Foreskin fibroblast (primary cell): ENCODE measurements at places on chromosomes 6 and 20.

- DNase-seq, result no peak
Measured at GRCh38 chr20:4109307-4109940, 94.1 kb upstream of the RNF24 start.

DNA sequence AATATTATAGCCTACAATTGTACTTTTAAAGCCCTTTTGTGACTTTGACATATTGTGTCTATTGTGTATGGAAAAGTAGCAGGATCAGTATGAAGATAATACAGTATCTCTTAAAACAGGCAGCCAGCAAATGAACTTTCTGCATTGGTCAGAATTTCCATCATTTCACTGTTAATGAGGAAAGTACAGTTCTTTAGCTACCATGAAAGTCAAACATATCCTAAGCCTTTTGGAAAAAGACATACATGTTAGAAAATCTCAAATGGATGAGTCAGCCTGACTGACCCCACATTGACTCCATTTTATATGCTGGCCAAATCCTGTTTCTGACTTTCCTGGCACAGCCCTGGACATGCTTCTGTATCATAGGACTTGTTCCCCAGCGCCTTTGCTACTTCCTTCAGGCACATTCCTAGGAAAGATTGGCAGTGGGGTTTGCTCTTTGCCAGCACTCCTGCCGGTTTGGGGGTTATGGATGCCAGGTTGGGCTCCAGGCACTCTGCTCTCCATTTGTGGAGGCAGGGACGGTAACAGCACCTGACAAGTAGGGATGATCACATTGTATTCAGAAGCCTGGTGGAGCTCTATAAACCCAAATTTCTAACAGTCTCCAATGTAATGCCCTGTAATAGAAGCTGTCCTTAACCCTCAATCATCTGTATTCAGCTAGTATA, 43.7 kb downstream of the TOP1 start:
- peak; percentile 80 for DNase-seq

DNA sequence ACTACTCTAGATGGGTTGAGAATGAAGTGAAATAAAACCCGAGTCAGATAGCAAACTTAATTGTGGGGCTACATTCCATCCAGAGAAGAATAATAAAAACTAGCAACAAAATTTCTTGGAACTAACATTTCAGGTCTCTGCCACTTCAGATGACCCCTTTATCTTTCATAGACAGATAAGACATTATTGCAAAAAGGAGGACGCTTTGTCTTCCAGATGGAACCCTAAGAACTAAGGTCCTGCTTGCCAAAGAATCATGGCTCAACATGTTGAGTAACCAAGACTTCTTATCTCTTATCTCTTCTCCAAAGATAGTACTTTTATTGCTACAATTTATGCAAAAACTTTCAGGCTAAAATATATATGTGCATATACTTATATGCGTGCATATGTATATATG, 221.1 kb upstream of the PREP start:
- no peak for DNase-seq

DNA sequence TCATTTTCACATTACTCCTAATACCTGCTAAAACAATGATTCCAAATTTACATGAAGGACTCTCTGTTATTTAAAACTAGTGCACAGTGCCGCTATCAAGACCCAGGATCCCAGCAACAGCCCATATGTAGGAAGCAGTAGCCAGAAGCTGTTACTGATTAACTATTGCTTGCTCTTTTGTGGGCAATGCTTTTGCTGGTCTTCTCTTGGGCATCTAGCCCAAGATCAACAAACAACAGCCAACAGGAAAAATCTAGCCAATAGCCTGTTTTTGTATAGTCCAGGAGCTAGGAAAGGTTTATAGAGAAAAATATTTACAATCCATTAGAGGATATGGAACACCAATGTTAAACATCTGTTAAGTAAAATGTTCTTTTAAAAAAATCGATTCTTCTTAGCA, 22.1 kb upstream of the TENT5A start:
- peak; percentile 46 for DNase-seq

GRCh38 chr6:12047304-12047703, 35.2 kb downstream of the HIVEP1 start:
- no peak for DNase-seq

DNA sequence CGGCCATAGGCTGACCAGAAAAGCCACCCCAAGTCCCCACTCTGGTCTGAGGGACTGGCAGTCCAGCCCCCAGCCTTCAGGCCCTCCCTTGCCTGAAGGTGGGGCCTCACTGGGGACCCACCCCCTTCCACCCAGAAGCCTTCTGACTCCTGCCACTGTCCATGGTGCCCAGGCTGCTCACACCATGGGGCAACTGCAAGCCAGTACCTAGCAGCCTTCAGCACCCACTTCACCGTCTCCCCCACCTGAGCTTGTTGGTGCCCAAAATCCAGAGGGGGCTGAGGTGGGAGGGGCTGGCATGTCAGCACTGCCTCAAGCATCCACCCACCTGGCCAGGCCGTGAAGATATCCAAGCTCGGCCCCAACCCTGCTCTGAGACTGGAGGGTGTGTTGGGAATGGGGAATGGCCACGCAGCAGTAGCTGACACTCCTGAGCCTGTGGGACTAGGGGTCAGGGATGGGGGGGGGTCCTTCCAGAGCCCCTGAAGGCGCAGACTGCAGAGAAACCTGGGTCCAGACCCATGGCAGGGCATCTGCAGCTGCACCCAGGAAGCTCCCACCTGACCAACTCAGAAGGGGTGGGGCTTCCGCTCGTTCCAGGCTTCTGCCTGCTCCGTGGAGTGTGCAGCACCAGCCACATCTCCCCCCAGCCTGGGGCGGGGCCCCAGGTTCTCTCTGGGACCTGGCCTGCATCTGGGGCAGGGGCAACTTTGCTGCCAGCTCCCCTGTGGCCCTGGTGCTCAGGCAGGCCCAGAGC, 942.1 kb upstream of the EPHA7 start:
- no peak for DNase-seq

DNA sequence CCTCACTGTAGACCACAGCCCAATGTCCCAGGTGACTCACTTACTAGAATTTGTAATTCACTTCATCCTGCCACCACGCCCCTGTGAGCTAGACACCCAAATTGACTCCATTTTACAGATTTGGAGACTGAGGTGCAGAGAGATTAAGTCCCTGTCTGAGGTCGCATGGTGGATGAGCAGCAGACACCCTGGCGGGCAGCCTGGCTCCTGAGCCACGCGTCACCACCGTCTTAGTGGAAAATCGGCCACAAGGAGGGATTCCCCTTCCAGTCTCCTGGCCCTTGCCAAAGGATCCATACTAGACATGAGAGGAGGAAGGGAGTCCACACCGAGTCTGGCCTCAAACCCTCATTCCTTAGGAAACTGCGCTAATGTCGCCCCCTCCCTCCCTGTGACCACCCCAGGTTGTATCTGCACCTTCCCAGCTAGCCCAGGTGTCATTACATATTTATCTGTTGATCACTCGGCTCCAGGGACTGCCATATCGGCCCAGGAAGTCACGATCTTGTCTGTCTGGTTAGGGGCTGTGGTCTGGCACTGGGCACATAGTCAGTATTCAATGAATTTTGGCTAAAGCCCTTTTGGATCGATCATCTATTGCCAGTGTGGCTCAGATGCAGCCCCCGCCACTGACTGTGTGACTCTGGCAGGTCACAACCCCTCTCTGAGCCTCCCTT, 25.7 kb upstream of the PTGIS start:
- DNase-seq, result no peak

- no peak for DNase-seq
Measured at GRCh38 chr20:31948008-31948407, 3.8 kb downstream of the PDRG1 start.

GRCh38 chr6:14029605-14030004, 88.0 kb upstream of the CD83 start:
- DNase-seq, result no peak

- no peak for DNase-seq
Measured at GRCh38 chr6:15044146-15044882, 201.6 kb upstream of the JARID2 start.

DNA sequence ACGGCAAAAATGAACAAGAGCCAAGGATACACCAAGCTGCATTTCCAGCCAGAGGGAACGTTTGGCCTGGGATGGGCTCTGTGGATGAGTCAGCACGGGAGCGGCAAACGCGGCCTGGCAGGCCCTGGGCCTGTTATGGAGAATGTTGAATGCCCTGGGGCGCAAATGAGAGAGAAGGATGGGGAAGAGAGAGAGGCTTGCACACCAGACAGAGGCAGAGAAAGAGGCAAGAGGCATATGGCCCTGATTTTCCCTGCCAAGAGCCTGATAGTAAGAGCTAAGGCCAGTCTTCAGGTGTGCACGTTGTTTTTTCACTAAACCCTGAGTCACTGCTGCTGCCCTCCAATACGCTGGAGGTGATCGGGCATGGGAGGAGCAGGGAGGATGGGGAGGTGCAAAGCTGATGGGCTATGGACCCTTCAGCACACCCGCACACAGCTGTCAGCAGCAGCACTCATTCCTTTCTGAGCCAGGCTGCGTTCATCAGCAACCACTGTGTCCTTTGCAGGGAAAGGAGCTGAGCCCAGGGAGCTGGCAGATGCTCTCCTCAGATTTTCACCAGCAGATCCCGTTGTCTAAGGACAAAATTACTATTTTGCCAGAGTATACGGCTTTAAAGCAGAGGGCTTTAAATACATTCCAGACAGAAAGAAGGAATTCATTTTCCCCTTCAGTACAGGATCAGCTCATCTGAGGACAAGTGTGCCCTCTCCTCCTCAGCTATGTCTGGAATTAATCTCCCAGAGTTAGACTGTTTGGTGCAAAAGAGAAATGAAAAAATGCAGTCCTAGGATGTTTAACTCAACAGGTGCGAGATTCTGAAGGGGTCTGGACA, 61.7 kb upstream of the SLC22A23 start:
- DNase-seq, result peak; percentile 97

DNA sequence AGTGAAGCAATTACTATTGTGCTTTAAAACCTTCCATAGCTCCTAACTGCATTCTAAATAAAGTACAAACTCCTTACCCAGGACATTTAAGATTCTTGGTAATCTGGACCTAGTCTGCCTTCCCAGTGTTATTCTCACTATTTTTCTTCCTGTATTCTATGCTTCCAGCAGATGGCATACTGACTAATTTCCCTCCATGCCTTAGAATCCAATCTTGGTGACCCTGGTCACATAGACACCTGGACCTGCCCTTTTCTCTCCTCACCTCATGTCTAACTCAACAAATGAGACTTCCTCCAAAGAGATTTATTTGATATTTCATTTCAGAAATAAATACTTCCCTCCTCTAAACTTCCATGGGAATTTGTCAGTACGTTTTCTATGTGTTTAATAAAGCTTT, 25.8 kb downstream of the ROS1 start:
- DNase-seq, result no peak

- DNase-seq, result peak; percentile 72
Measured at GRCh38 chr6:27296106-27296783, 15.8 kb downstream of the POM121L2 start.

GRCh38 chr20:37279820-37280219, 9.6 kb upstream of the MANBAL start:
- DNase-seq, result no peak

DNA sequence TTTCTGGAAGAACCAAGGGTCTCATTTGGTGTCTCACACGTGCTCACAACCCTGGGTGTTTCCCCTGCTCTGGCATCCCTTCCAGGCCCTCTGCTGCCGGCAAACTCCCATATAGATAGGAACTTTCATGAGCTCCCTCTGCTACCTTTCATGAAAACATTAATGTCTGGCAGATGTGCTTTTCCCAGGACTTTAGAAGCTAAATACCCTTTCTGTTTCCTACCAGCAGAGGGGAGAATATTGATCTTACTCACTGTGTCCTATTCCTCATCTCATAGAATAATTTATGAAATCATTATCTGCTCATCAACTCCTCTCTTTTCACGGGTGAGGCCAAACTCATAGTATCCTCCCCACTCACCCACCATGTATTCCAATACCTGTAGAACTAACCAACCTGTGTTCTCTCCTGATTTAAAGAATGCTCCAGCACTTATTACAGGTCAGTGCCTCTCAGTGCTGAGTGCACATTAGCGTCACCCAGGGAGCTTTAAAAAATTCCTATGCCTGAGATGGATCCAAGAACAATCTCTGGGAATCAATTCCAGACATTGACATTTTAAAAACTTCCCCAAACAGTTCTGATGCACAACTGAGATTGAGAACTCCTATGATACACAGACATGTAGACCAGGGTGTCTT, 298.5 kb upstream of the JAG1 start:
- DNase-seq, result no peak

DNA sequence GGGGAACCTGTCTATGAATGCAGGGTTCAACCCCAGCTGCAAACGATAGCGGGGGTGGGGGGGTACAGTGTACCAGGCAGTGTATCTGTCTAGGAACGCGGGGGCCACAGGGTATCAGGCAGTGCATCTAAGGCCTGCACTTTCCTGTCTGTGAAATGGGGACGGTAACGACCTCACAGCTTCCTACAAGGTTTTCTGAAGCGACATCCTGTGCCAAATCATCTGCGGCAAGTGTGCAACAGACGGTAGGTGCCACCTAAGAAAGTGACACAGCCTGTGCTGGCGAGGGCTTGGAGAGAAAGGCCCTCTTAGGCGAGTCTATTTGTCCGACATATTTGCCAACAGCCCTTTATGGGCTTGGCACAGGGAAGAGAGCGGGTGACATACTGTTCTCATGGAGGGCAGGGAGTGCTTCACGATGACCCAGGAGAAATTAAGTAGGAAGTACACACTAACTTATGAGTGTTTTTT, 3.8 kb downstream of the DIDO1 start:
- DNase-seq, result no peak

- no peak for DNase-seq
Measured at GRCh38 chr6:124984668-124985338, 22.6 kb downstream of the RNF217 start.

DNA sequence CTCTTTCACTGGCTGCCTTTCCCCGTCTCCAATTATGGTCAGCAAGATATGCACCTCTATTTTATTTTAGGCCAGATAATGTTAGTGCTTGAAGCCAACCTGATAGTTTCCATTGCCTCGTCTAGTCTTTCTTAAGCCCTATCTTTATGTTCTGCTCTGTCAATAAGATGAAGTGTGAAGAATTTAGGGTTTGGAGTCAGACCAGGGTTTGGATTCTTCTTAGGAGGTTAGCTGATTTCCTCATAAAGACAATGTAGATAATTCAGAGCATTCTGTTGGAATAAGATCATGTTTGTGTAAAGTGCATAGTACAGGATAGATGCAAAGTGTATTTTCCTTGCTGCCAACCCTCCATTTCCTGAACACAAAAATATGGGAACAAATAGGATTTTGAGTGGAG, 43.8 kb downstream of the PKIB start:
- DNase-seq, result no peak
